ENCODE measurements at places on chromosomes 2 and 18.

GRCh38 chr2:68171684-68172083 is 14.0 kb downstream of the PNO1 start:
- no peak for DNase-seq

DNA sequence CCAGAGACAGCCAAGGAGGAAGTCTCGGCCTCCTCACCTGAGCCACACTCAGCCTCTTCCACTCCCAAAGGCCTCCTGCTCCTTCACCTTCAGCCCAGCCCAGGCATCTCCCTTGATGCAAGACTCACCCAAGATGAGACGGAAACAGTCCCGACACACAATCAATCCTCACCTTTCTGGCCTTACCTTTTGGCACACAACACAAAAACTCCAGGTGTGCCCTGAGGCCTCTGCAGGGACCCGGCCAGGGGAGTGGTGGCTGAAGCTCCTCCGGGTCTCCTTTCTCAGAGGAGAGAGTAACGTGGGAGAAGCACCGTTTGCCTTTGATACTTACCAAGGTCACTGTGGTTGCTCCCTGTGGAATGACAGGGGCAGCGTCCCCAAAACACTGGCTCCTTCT is 23.8 kb upstream of the EFHD1 start:
- DNase-seq = no peak

- DNase-seq = no peak
Observed at GRCh38 chr2:3379339-3379646, 201 bp upstream of the TRAPPC12 start.

DNA sequence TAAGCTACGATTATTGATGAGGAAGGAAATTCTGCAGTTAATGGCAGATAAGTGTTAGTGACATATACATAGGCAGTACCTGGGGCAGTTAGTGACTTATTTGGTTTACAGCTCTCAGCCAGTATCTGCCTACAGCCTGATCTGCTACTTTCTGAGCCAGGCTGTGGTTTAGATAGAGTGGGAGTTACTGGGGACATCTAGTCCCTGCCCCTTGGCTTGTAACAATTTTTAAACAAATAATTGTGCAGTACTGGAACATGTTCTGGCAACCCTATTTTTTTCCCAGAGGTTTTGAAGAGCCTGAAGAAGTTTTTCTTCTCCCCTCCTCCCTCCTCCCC is 2.3 kb downstream of the KIF5C start:
- DNase-seq = no peak

DNA sequence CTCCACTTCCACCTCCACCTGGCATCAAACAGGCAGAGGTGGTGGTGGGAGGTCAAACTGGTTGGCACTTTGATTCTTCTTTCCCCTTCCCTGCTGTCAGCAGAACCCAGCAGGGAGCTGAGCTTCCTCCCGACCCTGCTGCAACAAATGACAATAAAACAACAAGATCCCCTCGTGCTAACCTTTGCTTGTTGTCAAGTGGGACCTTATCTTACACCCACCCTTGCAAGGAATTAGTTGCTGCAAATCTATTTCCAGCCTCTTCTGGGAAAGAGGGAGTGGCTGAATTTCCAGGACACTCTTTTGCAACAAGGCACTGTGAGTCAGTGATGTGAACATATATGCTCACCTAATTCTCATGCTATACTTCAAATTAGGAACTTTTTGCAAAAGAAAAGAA is 655.1 kb downstream of the DSC3 start:
- no peak for DNase-seq

- no peak for DNase-seq
Observed at GRCh38 chr18:25493401-25493800, 141.4 kb upstream of the ZNF521 start.

DNA sequence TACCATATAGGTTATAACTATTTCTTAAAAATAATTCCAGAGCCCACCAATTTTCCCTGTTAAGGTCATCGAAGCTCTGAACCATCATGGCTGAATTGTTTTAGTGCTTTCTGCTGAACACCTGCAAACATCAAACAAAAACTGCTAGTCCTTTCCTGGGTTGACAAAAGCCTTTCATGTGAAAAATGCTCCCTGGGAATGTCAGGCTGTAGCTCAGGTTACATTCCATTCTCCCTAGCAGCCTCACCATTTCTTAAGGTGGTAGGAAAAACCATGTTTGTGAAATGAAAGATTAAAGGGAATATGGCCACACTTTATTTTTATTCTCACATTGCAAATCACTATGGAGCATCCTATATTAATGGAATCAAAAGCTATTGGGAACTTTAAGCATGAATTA is 5.7 kb downstream of the TCF4 start:
- no peak for DNase-seq

DNA sequence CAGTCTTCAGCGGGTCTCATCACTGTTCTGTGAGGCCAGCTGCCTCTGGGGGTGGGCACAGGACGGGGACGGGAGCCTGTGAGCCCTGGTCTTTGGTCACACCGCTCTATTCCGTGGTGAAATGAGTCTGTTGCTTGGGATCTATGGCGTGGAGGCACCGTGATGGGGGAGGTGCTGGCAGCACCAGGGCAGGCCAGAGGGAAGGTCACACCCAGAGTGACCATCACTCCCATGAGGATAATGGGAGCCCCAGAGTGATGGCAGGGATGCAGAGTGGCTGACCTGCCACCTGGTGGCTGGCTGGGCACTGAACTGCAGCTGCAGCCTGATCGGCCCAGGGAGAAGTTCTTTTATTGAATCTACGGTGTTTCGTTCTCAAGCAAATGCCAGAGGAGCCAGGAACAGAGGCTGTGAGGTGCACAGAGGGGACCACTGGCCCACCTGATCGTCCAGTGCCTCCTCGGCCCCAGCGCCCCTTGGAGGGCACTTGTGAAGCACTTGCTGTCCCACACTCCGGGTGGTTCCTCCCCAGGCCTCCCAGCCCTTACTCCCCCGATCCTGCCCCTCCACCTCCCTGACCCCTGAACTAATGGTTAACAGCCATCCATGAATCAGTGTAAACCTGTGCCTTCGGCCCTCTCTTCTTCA is 17.9 kb downstream of the KCNIP3 start:
- no peak for DNase-seq

- no peak for DNase-seq
Observed at GRCh38 chr2:169001116-169001815, 29.9 kb downstream of the ABCB11 start.

- DNase-seq = no peak
Observed at GRCh38 chr18:77208964-77209363, 40.7 kb upstream of the GALR1 start.

DNA sequence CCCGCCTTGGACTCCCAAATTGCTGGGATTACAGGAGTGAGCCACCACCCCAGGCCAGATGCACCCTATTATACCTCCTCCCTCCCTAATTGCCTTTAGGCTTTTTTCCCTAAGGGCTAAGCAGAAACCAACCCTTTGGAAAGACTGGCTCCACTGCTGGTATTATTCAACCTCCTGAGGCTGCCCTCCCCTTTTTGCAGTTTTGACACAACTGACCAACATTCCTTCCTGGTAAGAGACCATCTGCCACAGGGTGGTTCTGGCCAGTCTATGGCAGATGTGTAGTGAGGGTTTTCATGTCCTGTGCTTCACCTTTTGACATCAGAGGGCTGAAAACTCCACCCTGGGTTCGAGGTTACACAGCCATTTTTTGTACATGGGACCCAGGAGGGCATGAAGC is 1785.3 kb upstream of the CELF4 start:
- DNase-seq = no peak

GRCh38 chr2:231677632-231678104 is 30.7 kb upstream of the PTMA start:
- DNase-seq = peak; percentile 75

- DNase-seq = no peak
Observed at GRCh38 chr2:203453858-203454451, 81.1 kb downstream of the RAPH1 start.

GRCh38 chr18:48741866-48742265 is 203.0 kb downstream of the CTIF start:
- DNase-seq = no peak

DNA sequence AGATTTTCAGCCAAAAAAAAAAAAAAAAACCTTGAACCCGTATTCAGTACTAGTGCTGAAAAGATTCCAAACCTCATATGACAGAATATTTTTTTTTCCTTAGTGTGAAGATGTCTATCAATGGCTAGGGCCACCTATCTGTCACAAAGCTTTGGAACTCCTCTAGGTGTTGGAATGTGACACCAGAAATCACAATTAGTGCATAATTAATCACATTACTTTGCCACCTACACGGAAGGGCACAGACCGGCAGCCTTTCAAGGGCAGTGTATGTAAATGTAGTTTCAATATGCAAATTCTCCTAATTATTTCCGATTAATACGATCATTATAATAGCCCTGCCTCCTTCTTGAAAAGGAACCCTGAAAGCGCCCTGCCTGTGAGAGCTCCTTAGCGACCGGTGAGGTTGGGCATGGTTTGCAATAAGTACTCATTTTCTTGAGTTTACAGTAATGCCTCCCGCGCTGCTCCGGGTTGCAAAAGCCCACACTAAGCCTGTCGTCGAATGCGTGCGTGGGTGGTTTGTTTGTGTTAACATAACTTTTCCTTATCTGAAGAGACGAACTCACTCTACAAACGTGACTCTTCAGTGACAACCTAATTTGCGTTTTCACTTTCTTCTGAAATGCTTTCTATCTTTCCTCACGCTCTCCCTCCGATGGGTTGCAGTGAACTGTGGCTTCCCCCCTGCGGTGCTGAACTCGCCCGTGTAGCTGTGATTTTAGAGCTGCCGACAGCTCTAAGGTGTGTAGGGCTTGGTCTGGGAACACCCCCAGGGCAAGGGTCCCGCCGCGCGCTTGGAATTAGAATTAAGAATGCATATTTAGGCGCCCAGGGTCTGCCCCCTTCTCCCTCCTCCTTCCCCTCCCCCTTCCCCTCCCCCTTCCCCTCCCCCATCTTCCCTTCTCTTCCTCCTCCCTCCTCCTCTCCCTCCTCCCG is 765 bp upstream of the ID2 start:
- peak; percentile 61 for DNase-seq

- no peak for DNase-seq
Observed at GRCh38 chr18:75005626-75006025, 203.3 kb downstream of the PTGR3 start.

- no peak for DNase-seq
Observed at GRCh38 chr2:31865215-31865614, 145.6 kb downstream of the MEMO1 start.

DNA sequence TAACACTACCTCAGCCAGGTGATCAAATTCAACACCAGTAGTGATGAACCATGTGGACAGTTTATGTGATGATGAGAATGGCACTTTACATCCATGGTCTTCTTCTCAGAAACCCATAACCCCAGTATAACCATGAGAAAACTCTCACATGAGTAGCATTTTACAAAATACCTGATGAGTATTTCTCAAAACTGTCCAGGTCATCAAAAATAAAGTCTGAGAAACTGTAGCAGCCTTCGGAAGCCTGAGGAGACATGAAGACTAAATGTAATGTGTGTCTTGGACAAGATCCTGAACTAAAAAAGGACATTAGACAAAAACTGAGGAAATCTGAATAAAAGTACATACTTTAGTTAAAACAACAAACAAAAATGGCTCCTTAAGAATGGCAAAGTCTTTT is 108.9 kb downstream of the CTNNA2 start:
- no peak for DNase-seq

DNA sequence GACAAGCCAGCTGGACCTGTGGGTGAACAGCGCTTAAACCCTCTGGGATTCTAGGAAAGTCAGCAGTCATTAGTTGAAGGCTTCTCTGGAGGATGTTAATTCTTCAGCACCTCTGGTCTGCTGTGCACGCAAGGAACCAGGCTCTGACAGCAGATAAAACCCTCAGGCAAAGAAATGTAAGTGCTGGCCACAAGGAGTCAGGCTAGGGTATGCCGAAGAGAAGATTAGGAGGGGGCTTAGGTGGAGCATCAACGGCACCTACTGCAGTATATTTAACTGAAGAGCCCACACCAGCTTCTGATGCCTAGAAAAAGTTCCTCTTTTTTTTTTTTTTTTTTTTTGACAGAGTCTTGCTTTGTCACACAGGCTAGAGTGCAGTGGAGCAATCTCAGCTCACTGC is 304.2 kb upstream of the MC4R start:
- DNase-seq = no peak

GRCh38 chr2:216947055-216947454 is 87.2 kb upstream of the TNP1 start:
- DNase-seq = no peak

GRCh38 chr2:74010087-74010541 is 25.4 kb downstream of the TET3 start:
- no peak for DNase-seq

- DNase-seq = no peak
Observed at GRCh38 chr2:11699686-11700670, 30.0 kb upstream of the NTSR2 start.

DNA sequence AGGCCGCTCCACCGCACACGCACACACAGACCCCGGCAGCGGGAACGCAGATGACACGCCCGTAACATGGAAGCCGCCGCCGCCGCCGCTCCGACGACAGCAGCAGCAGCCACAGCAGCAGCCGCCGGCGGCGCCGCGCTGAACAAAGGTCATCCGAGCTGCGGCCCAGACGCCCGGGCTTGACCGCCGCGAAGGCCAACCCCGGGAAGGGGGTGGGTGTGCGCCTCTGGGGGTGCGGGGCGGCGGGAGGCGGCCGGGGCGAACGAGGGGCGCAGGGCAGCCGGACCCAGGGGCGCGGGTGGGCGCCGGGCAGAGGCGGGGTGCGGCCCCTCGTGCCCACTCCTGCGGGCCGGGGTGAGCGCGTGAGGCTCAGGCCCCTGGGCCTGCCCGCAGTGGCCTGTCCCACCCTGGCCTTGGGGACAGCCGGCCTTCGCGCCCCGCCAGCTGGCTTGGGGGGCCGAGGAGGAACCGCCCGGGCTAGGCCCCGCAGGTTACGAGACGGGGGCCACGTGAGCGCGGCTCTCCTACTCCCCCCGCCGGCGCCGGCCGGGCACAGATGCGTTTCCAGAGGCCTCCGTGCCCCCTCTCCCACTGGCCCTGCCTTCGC is 1.0 kb upstream of the ZNF532 start:
- peak; percentile 84 for DNase-seq

- no peak for DNase-seq
Observed at GRCh38 chr18:23881778-23882177, 132.8 kb upstream of the TTC39C start.

DNA sequence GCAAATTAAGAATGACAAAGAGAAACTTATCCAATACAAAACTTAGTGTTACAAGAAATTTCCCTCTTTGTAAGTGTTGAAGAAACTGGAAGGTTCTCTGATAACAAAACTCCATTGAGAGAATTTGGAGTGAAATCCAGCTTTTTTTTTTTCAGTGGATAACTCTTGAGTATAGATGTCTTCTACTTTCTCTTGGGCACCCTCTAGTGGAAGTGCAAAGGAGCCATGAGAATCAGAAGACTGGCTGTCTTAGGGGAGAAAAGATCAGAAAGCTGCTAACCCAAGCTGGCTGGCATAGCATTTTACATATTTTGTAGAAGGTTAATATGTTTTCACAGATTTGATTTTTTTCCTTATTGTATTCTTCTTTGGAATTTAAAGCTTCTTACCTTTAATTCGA is 138.8 kb upstream of the SATB2 start:
- DNase-seq = no peak

All from C1 segment of cervical spinal cord (tissue), 14 donors.